ENCODE measurements at places on chromosomes 3 and 15.
A peak's percentile ranks its signal among the peaks of the same experiment; 100 is the strongest.

DNA sequence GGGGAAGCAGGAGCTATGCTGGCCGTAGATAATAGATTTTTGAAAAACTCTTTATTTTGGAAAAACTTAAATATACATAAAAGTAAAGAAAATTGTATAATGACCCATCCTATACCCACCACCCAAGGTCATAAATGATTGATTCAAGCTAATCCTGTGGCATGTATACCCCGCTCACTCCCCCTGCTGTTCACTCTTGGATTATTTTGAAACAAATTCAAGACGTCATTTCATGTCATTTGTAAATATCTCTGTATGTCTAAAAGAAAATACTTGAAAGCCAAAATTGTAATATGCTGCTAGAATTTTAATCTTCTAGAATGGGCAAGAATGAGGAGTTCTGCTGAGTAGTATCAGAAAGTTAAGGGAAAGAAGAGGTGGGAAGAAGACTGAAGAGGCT lies 241.7 kb downstream of the FEZF2 start:
- peak; percentile 24 for DNase-seq

GRCh38 chr15:95148183-95148582 lies 916.8 kb downstream of the MCTP2 start:
- no peak for DNase-seq

- DNase-seq = peak; percentile 44
Measured at GRCh38 chr15:72169236-72169920, 28.2 kb downstream of the GRAMD2A start.

DNA sequence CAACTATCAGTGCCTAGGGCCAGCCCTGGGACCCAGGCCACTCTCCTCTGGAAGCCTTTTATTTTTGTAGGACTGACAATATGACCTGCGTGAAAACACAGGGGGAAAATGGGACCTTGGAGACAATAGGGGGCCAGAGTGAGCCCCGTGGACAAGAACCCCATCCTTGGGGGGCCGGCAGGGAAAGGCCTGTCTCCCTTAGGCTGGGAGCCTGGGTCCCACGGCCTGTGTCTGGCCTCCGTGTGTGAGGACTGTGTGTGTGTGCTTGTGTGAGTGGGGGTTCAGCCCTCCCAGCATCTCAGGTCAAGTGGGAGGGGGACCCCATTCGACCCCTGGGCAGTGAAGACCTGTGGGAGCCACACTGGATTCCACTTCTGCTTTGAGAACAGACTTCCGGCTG lies 53.3 kb downstream of the EXOG start:
- no peak for DNase-seq

DNA sequence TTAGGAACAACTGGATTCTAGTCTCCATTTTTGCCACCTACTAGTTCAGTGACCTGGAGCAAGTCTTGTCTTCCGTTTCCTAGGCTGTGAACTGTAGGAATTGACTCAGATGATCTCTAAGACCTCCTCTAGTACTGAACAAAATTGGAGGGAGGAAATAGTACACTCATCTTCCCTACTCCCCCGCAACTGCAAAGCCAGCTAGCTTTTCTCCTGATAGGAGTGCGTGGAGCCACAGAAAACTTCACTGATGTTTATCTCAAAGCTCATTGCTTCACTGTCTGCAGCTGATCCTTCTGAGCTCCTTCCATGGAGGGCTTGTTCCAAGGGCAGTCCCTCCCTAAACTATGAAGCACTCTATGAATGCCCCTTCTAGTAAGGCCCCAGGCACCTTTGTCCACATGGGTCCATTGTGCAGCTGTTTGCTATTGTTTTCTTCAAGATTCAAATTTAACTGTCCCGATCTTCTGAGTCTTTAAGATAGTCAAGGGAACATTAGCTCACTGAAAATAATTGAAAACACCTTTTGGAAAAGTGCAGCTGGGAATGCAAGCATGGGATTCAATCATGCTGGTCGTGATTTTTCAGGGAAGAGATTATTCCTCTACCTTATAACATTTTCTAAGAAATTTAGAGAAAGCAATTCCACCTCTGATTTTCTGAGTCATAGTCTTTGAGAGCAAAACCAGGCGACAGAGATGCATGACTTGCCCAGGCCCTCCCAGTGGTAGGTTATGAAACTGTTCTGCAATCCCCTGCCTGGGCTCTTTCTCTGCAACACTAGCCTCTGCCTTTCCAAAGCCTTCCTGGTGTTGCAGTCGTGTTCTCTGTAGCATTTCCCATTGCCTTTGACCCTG lies 24.3 kb downstream of the FILIP1L start:
- DNase-seq = no peak

DNA sequence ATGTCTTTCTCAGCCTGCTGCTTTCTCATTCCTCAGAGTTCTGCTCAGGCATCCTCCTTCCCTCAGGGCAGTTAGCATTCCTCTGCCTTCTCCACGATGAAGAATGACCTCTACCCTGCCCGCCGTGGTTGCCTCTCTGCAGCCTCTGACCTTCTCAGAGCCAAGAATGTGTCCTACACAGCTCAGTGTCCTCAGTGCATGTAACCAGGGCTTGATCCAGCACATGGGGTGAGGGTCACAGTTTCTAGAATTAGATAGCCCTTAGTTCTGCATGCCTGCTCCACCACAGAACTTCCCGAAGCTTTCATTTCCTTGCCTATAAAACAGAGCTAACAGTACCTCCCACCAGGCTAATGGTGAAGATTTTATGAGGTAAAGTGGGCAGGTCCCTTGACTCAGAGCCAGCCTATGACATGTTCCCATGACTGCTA lies 182.1 kb downstream of the CLSTN2 start:
- DNase-seq = no peak

- DNase-seq = peak; percentile 57
Measured at GRCh38 chr3:71453822-71454511, 129.6 kb downstream of the FOXP1 start.

- DNase-seq = no peak
Measured at GRCh38 chr3:106830334-106830733, 546.9 kb upstream of the CCDC54 start.

- peak; percentile 32 for DNase-seq
Measured at GRCh38 chr15:68725736-68726135, 95.0 kb downstream of the ANP32A start.

DNA sequence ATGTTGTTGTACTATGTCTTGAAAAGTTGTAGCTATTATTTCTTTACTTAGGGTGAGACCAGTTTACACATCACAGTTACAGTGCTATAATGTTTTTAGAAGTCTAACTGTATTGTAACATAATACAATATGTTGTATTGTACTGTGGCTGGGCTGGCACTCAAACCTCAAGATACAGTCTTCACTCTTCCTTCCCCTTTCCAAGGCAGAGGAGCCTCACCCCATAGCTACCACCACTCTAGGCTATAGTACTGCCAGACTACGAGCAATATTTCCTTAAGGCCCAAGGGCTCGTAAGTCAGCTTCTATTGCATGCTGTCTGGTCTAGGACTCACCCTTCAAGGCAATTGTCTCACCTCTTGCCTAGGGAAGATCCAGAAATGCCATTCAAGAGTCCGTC lies 597.7 kb downstream of the OTOL1 start:
- no peak for DNase-seq

DNA sequence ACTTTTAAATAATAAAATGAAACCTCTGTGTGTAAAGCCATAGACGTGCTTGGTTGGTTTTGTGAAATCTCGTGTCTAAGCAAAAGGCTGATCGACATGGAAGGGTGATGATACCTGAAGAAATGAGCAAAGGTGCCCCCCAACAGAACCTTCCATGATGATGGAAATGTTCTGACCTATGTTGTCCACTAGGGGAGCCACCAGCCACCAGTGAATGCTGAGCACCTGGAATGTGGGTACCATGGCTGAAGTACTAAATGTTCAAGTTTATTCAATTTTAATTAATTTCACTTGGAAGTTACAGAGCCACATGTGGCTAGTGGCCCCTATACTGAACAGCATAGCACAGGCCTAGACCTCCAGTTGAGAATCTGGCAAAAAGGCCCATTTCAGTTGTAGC lies 158.8 kb downstream of the POLR2M start:
- no peak for DNase-seq

- DNase-seq = no peak
Measured at GRCh38 chr3:73601011-73601410, 23.7 kb downstream of the PDZRN3 start.

- no peak for DNase-seq
Measured at GRCh38 chr15:41411031-41411430, 5.9 kb upstream of the RTF1 start.

DNA sequence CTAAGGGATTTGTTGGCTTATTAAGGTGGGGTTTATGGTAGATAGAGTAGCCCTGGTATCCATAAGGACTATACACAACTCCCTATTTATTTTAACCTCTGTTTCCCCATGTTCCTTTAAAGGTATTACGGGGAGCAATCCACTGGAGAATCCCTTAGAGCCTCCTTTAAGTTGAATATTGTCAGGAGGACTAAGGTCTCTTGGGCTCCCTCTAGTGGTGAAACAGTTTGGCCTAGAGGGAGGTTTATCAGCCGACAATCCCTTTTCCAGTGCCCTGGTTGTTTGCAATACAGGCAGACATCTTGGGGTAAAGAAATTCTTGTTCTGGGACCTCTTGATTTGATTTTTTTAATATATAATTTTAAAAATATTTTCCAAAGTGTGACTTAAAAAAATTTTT lies 12.9 kb downstream of the OPA1 start:
- peak; percentile 55 for DNase-seq

DNA sequence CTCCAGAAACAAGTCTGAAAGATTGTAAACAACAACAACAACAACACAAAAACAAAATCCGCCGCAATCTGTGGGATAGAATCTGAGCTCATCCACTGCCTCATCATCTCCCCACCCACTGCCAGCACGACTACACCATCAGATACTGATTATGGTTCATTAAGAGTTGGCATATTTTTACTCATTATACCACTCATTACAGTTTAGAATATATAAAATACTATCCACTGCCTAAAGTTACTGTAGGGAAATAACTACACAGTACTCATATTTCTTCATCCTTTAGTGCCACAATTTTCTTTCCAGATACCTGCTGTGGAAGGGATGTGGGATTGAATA lies 152.5 kb upstream of the PEX5L start:
- DNase-seq = no peak

- DNase-seq = peak; percentile 94
Measured at GRCh38 chr15:100438570-100438969, 90.2 kb downstream of the CERS3 start.

DNA sequence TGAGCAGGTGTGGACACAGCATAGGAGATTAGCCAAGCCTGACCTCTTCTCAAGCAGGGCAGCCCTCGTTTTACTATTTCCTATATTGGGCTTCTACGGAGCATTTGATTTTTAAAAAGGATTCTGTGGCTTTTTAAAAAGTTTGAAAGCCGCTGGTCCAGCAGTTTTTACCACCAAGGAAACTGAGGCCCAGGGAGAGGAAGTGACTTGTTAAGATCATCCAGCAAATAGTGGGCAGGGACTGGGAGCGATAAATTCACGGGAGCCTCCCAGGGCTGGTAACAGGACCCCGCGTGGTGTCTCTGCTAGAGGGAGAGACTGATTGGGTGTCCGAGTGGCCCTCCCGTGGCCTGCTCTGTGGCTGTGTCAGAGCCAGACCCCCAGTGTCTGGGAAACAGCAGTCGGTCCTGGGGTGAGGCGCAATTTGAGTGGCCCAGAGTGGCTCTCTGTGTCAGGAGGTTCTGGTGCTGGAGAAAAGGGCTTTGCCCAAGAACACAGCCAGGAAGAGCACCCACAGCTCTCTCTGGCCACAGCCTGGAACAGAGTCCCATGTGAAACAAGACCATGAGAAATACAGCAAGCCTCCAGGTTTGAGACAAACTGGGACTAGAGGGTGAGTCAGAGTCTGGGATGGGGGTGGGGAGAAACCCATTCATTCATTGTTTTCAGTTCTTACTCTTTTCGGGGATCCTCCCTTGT lies 4.2 kb downstream of the FURIN start:
- no peak for DNase-seq

GRCh38 chr3:20250786-20251185 lies 64.8 kb upstream of the SGO1 start:
- DNase-seq = no peak

- DNase-seq = peak; percentile 93
Measured at GRCh38 chr3:53160660-53161449, at the start of gene PRKCD. Gene PRKCD, plus strand, starts transcription at chr3:53161209. Its CDS starts 17,214 bp downstream, at chr3:53178423.

- peak; percentile 81 for DNase-seq
Measured at GRCh38 chr3:197372047-197372661, 73.7 kb upstream of the DLG1 start.

- no peak for DNase-seq
Measured at GRCh38 chr3:124609402-124609801, 120.8 kb upstream of the UMPS start.

GRCh38 chr3:42032693-42033349 lies 58.3 kb upstream of the TRAK1 start:
- peak; percentile 45 for DNase-seq

- DNase-seq = no peak
Measured at GRCh38 chr3:144018776-144019175, 47.2 kb downstream of the DIPK2A start.

GRCh38 chr3:176587089-176587488 lies 610.2 kb downstream of the TBL1XR1 start:
- DNase-seq = no peak
